ENCODE measurements at places on chromosomes 4 and X.

DNA sequence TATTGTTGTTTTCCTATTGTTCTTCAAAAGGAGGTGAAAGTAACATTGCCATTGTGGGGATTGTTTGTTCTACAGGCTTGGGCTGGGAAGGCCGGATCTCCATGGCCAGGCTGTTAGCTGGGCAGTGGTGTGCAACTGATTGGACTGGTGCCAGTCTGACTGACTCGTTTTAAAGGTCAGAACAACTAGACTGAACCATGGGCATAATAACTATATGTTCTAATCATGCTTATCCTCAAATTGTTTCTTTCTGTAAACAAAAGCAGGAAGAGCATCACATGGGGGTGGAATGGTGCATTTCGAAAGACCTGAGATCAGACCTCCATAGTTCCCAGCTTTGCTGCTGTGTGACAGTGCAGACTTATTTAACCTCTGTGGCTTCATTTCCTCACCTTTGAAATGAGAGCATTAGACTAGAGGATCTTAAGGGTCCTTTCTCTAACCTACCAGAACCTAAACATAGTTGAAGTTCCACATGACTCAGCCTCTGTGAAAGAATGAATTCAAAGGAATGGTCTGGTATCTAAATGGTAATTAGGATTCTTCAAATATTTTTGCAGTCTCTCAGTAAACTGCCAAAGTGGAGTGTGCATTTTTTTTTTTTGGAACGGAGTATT lies 66.7 kb upstream of the PGRMC2 start:
- peak; percentile 87 for DNase-seq

GRCh38 chrX:75997692-75998091 lies 175.2 kb upstream of the PBDC1 start:
- DNase-seq = no peak

GRCh38 chr4:83961575-83961974 lies 425.7 kb downstream of the GPAT3 start:
- peak; percentile 31 for DNase-seq

DNA sequence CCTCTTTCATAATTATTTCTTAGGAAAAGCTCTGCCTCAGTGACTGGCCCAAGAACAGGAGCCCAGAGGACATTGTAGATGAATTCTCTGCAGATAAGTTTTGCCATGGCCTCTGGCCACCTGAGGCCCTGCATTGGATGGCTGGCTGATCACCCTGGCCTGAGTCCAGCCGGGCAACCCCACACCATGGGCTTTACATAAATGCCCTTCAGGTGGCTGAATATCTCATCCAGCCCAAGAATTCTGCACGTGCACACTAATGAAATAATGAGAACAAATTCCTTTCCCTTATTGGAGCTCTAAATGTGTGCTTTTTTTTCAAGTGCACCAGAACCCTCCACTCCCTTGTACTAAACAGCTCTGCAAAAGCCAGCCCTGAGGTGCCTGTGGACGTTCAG lies 65.7 kb downstream of the IRF2 start:
- DNase-seq = no peak

DNA sequence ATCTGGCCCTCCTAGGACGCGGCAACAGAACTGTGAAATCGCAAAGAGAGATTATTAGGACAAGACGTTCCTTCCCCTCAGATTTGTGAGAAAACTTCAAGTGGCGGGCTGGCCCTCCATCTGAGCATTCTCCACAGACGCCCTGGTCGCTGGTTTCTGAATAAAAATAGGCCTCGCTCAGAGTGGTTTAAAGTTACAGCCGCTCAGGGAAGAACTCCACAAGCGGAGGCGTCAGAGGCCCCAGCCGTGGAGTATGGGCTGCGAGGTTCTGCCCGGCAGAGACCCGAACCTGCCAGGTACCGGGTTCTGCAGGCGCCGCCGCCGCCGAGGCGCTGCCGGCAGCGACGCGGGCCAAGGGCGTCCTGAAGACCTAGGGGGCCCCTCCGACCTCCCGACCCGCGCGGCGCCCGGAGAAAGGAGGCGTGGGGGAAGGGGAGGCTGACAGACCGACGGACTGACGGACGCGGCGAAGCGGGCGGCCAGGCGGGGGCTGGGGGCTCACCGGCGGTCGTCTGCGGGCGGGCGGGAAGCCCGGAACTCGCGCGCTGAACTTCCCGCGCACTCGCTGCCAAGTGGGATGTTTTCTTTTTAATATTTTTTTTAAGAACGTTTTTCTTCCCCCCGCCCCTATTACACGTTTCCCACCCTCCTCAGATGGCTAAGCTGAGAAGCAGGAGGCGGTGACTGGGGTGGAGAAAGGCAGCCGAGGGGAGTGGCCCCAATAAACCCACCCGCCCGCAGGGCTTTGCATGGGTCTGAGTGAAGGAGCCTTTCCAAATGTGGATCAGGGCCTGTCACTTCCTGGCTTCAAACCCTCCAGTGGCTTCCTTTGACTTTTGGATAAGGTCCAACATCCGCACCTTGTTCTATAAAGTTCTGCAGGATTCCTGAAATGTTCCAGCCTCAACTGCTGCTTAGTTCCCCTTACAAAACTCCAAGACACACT lies at the start of gene PABPC4L:
TSS of gene PABPC4L (minus strand) at position 574 of the 946 bp plus-strand sequence. CDS start 770 bp downstream, outside the sequence.
- no peak for DNase-seq

DNA sequence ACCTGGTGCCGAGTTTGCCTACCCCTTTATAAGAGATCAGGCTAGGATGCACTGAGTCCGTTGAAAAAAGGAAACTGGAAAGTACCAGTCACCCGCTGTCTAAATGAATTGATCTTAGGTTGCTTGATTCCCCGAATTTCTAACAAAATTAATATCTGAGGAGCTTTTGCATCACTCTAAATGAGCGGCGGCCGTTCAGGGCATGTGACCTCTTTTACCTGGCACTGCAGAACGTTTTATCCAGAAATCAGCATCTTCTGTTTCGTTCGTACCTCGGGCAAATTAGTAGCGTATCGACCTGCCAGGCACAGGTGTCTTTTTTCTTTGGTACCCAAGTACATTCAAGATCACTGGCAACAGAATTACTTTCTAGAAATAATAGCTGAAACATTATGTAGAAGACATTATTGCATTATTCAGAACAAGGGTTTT lies 876 bp downstream of the KLHL2 start:
- no peak for DNase-seq

DNA sequence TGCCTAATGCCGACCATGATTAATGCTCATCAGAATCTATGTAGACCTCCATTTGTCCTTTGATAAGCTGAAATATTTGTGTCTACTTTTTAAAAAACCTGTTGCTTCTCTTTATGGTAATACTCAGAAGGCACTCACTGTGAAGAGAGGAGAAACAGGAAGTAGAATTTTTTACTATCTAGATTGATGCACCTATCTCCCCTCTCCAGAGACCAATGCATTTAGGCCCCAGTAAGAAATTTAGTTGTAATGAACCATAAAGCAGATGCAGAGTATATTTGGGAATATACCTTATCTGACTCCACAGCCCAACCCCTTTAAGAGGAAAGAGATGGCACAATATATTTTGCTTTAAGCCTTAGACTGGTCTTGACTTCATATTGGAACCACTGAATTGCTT lies 11.1 kb downstream of the TBL1X start:
- no peak for DNase-seq

GRCh38 chrX:19852014-19853005 lies 35.1 kb downstream of the SH3KBP1 start:
- DNase-seq = peak; percentile 57

DNA sequence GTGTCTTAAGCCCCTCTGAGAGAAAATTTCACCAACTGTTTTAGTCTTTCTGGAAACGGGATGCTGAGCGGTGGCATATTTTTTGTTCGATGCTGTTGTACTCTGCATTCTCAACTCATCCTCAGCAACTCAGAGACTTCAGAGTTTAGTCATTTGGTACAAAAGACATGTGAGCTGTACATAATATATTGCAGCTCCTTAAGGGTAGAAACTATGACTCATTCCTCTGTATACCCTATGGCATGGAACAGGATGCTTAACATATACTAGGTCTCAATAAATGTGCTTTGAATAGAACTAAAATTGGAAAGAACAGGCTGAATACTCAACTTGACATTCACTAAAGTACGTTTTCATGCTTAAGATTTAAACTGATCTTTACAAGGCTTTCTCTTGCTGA lies 130.5 kb upstream of the SLITRK2 start:
- no peak for DNase-seq

GRCh38 chr4:51930557-51930956 lies 87.6 kb downstream of the DCUN1D4 start:
- DNase-seq = no peak

GRCh38 chrX:150365051-150365989 lies 2.2 kb downstream of the MAMLD1 start:
- peak; percentile 31 for DNase-seq

DNA sequence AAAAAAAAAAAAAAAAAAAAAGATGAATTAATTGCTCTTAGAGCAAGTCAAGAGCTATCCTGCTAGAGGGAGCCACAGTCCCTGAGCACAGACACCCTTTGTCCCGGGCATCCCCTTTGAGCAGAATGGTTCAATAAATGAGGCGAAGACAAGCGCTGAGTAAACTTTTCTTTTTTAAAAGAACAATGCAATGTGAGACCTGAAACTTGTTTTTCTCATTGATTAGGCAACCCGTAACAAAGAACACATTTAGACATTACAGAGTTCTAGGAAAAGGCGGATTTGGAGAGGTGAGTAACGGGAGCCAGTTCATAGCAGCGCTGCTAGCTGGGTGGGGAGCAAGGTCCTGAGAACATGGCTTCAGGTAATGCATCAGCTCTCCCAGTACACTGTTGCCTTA lies 46.1 kb downstream of the GRK4 start:
- peak; percentile 32 for DNase-seq

GRCh38 chrX:38513112-38513742 lies 48.1 kb upstream of the TSPAN7 start:
- DNase-seq = no peak

DNA sequence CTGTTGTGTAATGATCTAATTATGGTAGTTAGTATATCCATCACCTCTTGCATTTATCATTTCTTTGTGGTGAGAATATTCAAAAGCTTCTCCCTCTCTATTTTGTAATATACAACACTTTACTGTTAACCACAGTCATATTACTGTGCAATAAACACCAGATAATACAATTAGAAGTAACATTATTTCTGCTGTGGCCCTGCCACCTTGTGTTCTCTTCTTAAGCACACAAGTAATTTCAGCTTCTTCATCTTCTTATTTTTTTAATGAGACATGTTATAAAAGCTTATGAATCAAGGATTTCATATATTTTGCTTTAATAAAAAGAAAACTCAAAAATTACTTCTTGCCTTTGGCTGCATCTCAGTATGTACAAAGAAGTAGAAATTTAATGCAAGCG lies 675.2 kb upstream of the INTU start:
- no peak for DNase-seq

- no peak for DNase-seq
Measured at GRCh38 chr4:183522821-183523220, 18.0 kb downstream of the ING2 start.

GRCh38 chr4:106864231-106864630 lies 171.9 kb downstream of the DKK2 start:
- DNase-seq = no peak

DNA sequence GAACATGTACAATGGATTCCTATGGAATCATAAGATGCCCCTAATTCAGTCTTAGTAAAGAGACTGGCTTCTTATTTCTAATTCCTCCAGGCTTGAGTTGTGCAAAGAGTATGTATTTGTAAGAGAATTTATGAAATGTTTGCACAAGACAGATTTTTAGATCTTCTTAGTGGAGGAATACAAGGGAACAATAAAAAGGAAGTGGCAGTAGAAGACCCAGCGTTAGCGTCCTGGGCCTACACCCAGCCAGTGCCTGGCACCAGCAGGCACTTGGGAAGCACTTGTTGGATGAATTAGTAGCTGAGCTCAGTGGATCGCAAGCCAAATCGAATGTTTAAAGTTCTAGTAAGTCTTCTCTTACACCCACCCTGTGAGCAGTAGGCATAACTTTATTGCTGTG lies 157.4 kb downstream of the PTTG2 start:
- DNase-seq = no peak

DNA sequence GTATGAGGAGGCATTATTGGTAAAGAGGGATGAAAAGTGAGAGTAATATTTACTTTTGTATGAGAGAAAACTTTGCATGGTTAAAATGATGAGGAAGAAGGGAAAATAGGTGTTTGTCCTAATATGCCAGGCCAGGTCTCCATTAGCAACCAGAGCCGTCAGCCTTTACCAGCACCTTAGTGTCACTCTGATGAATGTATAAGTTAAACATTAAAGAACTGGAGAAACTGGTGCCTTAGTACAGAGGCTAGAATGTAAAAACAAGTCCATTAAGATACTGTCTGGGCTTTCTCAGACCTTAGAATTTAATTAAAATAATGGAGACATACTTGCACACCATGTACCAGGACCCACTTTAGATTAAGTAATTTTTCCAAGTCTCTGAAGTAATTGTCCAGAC lies 222.3 kb downstream of the FAM47A start:
- no peak for DNase-seq

DNA sequence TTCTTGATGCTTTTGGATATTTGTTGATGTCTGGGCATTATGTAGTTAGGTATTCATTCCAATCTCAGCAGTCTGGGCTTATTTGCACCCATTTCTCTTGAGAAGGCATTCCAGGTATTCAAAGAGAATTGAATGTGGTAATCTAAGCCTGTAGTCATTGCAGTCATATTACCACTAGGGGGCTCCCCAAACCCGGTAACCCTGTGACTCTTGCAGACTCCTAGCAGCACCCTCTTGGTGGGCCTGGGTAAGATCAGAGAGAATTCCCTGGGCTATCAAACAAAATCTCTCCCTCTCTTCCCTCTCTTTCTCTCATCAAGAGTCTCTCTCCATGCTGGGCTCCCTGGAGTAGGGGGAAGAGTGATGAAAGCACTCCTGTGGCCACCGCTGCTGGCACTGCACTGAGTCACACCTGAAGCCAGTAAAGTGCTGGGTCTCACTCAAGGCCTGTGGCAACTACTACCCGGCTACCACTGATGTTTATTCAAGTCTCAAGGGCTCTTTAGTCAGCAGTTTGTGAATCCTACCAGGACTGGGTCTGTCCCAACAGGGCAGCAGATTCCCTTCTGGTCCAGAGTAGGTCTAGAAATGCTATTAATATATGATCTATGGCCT lies 187.7 kb upstream of the NUDT10 start:
- peak; percentile 23 for DNase-seq

DNA sequence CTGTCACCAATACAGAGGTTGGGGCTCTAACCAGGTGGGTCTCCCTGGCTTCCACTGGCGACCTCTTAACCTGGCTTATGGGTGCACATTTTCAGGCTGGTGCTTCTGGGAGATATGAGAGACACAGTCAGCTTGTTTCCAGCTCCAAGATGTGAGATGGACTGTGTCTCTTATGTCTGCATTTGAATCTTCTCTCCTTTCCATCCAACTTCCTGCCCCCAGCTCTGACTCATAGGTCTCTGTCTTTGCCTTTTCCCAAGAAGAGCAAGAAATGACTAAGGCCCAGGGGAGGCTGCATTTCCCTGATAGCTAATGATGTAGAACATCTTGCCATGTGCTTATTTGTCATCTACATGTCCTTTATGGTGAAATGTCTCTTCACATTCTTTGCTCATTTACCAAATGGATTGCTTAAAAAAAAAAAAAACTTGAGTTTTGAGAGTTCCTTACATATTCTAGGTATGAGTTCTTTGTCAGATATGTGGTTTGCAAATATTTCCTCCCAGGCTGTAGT lies 3.2 kb upstream of the UXT start:
- DNase-seq = peak; percentile 58

GRCh38 chr4:2497931-2498330 lies 29.0 kb downstream of the RNF4 start:
- DNase-seq = no peak
